Ovary (tissue), 10 donors: ENCODE measurements at places on chromosomes 3 and 15. TPM values are rescaled to one million over a fixed set of nuclear protein-coding genes. Genes with fewer than 3 reads are reported as not detected.

DNA sequence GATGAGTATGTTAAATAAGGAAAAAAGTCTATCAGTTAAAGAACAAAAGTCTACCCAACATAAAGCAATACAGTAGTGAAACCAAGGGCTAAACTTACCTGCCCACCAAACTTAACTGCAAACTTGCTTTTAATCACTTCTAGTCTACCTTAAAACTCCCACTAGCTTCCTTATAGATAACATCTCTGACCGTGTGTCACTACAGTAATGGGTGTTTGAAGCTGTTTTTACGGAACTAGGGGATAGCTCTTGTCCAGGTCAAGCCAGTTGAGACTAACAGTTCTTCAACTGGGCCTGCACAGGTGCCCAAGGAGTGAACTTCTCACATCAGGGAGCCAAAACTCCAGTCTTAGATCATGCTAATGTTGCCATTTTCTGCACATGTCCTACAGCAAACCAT lies 132.3 kb downstream of the ZNF385D start:
- DNase-seq, result no peak

DNA sequence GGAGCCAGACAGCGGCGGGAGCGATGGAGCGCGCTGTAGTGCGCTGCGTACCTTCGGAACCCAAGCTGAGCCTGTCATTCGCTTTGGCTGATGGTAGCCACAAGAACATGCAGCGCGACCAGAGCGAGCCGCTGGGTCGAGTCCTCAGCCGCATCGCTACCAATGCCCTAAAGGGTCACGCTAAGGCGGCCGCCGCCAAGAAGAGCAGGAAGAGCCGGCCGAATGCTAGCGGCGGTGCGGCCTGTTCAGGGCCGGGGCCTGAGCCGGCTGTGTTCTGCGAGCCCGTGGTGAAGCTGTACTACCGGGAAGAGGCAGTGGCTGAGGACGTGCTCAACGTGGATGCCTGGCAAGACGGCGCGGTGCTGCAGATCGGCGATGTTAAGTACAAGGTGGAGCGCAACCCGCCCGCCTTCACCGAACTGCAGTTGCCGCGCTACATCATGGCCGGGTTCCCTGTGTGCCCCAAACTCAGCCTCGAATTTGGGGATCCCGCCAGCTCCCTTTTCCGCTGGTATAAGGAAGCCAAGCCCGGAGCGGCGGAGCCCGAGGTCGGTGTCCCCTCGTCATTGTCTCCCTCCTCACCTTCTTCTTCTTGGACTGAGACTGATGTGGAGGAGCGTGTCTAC lies 498 bp downstream of the PDE12 start:
- peak; percentile 60 for DNase-seq

DNA sequence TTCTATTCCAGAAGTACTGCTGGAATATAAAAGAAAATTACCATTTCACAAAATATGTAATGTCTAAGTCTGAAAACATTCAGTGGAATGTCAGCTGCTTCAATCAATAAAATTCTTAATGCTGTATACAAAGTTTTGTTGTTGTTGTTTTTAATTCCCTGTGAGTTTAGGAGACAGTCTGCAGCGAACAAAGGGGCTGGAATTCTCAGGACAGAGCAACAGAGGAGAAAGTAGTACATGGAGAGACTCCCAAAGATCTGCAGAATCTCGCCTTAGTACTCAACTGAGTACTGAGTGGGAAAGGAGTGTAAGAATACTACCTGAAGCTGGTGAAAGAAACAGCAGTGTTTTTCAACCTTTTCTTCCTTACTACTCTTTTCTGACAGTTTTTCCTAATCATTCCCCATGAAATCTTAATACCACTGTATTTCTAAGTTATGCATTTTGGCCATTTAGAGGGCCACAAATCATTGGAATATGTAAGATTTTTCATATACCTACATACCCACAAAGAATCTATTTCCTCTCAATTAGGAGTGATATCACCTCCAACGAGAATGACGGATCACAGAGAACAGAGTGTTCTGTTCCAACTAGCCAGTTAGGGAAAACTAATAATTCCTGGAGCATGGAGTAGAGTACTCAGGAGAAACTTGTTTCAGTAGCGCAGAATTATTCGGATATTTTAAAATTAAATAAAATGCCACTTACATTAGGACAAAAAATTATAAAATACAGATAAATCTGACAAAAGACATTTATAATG lies 16.0 kb downstream of the ANKRD28 start:
- DNase-seq, result no peak

- DNase-seq, result no peak
Observed at GRCh38 chr15:101436526-101436925, 53.0 kb downstream of the PCSK6 start.

GRCh38 chr3:67198374-67198773 lies 200.3 kb downstream of the KBTBD8 start:
- DNase-seq, result no peak

DNA sequence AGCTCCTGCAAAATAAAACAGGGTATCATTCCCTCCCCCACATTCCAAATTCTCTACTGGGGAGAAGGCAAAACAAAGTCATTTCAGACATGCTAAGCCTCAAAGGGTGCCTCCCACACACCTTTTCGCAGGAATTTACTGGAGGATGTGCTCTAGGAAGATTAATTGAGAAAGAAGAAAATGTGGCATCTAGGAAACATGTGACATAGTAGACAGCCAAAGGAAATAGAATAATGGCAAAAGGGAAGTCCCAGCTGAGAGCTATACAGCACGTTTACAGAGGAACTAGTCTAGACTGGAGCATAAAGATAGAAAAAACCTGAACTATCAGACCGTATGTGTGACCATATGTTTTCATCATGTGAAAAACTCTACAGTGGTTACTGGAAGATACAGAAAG lies 58.8 kb upstream of the MELTF start:
- no peak for DNase-seq

DNA sequence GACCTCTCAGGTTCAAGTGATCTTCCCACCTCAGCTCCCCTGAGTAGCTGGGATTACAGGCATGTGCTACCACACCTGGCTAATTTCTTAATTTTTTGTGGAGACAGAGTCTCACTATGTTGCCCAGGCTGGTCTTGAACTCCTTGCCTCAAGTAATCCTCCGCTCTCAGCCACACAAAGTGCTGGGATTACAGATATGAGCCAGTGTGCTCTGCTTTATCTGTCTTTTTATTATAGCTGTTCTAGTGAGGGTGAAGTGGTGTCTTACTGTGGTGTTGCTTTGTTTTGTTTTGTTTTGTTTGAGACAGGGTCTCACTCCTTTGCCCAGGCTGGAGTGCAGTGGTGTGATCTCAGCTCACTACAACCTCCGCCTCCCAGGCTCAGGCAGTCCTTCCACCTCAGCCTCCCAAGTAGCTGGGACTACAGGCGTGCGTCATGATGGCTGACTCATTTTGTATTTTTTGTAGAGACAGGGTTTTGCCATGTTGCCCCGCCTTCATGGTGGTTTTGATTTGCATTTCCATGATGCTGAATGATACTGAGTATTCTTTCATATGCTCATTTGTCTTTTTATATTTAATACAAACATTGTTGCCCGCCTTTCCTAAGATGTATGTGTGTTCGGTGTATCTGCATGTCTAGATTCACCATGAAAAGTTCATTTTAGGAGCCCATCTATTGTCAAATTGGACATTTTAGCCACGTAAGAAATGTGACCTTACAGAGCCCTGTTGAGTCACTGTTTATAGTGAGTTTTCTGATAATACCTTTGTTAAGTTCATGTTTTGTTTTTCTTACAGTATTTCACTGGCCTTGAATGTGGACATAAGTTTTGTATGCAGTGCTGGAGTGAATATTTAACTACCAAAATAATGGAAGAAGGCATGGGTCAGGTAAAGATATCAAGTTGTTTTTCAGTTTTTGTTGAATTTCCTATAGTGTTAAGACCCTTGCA lies 80.6 kb downstream of the ARIH1 start:
- DNase-seq, result no peak

DNA sequence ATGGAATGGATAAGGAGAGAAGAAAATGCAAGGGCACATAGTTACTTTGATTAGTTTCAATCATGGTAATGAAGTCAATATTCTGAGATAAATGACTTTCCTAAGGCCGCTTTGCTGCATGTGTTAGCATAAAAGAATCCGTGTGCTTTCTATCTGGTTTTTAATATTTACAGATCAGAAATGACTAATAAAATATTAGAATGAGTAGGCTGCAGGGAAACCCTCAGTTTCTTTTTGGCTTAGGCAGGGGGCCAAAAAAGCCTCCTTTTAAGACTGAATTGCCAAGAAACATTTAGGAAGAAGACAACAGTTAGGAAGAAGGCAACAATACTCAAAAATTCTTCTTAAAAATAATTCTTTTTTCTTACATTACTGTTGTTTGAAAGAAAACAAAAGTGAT lies 11.6 kb downstream of the NEK11 start:
- DNase-seq, result no peak

DNA sequence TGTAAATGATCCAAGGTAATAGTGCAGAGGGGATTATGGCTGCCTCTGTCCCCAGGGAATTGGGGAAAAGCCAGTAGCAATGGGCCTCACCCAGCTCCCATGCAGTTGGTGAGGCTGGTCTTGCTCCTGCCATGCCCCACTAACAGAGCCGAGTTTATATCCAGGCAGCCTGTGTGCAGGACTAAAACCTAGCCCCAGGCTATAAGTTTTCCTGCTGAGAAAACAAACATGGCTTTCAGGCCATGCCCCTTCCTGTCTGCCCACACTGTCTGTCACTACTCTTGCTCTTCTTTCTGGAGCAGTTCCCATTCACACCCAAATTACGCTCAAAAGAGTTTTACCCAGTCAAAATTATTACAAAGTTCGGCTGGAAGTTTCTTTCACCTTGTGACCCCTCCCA lies 73.5 kb upstream of the SPATA16 start:
- DNase-seq, result no peak

DNA sequence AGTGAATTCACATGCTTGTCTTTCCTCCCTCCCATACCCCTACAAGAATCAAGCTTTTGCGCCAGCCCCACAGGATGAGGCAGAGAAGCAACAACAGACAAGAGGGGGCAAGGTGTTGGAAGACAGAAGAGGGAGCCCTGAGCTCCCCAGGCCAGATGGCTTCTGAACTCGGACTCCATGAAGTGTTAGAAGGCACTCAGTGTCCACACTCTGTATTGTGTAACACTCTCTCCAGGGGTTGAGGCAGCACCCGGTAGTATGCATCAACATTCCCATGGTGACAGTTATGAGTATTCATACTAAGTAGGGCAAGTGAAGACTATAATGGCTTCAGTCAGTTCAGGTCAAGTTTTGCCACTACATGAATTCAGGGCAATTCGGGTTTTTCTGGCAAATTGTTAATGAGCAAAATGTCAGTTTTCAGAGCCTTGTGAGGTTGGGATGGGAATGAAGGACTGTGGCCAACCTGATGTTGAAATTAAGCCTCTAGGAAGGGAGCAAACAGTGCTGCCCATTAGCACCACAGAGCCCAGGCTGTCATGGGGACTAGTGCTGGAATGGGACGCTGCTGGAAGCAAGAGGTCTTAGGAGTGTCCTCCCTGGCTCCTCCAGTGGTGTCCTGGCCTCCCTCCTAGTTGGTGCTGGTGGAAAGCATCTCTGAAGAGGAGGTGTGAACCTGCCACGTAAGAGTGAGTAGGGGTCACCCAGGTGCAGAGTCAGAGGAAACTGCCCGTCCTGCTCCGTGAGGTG lies 79.4 kb downstream of the KLF15 start:
- no peak for DNase-seq

DNA sequence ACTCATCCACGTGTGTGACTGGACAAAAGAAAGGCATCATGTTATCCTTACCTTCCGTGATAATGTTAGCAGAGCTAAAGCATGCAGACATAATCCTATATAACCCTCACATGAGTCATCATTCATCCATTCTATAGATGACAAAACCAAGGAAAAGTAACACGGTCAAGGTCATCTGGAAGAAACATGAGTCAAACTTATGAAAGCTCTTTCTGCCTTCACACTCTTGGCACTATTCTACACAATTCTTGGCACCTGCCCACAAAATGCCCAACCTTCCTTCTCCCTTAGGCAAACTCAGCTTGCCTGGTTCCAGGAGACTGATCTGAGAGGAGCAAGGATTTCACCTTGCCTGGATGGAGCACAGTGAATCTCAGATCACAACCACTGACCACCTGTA lies 66.9 kb downstream of the PRICKLE2 start:
- DNase-seq, result no peak

GRCh38 chr15:43931119-43931518 lies 104.3 kb downstream of the WDR76 start:
- no peak for DNase-seq

- peak; percentile 59 for DNase-seq
Observed at GRCh38 chr3:123807820-123808219, 76.3 kb downstream of the MYLK start.

DNA sequence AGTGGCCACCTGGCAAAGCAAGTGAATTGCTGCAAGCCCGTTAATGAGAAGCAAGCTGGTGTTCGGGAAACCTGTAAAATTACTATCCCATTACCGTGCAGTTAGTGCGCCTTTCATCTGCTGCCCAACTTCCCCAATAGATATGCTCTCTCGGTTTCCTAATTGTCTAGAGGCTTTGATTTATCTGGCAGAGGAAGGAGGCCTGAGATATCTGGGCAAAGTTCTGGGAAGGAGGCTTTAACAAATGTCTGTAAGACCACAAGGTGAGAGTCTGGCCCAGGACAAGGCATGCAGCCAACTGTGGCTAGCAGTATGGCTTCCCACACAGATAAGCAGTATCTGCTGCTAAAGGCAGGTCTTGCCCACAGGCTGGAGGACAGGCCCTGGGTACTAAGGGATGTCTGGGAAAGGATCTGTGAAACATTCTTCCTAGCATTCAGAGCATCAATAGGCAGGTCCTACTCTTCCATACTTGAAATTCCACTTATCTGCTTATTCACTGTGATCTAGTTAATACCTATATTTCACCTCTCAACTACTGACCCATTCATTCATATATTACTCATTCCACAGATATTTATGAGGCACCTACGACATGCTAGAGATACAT lies 130.0 kb upstream of the SLC2A2 start:
- no peak for DNase-seq

DNA sequence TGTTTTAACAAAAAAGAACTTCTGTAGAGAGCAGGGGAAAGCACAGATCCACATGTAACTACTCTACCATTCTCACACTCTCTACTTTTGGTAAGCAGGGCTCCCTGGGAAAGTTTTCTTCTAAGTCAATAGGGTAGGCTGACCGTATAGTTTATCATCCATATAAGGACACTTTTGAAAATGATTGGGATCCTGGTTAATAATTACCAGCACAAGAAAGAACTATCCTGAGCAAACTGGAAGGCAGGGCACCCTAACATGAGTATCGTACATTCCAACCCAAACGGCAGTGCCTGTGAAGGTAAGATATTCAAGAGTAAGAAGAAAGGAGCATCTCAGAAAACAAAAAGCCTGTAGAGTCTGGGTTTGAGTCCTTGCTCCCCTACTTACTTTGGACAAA lies 22.1 kb downstream of the SUSD5 start:
- DNase-seq, result no peak

- DNase-seq, result no peak
Observed at GRCh38 chr3:188788621-188789081, 383.1 kb upstream of the TPRG1 start.

- DNase-seq, result peak; percentile 86
Observed at GRCh38 chr3:69791106-69791505, 51.8 kb downstream of the MITF start.

GRCh38 chr3:115977866-115978265 lies 354.6 kb downstream of the GAP43 start:
- no peak for DNase-seq

GRCh38 chr3:168341956-168342936 lies 246.5 kb upstream of the GOLIM4 start:
- DNase-seq, result no peak

Gene GADL1
- polyA plus RNA-seq, result 0.22 TPM

Gene SYNPR
- not detected for polyA plus RNA-seq

Gene FBXL2
- 12.1 TPM for polyA plus RNA-seq

Gene TATDN2
- polyA plus RNA-seq, result 29.4 TPM

Gene TICRR
- 0.25 TPM for polyA plus RNA-seq

Gene DUOX1
- 0.47 TPM for polyA plus RNA-seq

Gene SLC28A2
- not detected for polyA plus RNA-seq

Gene HYAL1
- 4.4 TPM for polyA plus RNA-seq

Gene LARP6
- polyA plus RNA-seq, result 23.6 TPM

Gene SEMA6D
- polyA plus RNA-seq, result 21.5 TPM
